ENCODE measurements at places on chromosomes 13 and 19. TPM values are rescaled to one million over a fixed set of nuclear protein-coding genes. Genes with fewer than 3 reads are reported as not detected.

Gene CFD
- 133 TPM for total RNA-seq

Gene IRGC
- not detected for total RNA-seq

GRCh38 chr19:35708391-35708790 is 4.0 kb downstream of the ZBTB32 start:
- no peak for DNase-seq

DNA sequence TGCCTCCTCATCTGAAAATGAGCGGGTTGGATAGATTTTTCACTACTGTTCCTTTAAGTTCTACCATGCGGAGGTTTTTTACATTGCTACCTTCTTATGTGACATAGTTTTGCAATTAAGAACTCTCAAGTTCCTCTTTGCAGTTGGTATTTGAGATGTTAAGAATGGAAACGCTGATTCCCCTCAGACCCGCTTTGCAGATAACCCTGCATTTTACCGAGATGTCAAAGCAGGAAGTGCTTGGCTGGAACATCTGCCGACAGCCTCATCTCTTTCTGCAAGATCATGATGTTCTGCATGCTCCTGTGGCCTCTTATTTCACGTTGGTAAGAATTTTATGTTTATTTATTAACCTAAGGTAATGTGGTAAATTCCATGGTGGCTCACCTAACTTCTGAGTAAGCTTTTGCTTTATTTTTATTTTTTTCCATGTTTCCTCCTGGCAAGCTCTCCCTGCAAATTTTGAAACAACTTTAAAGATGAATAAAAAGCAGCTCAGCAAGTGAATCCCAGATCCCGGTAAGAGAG is 22.5 kb downstream of the PABPC3 start:
- DNase-seq, result no peak

Gene FXYD3
- total RNA-seq, result 139 TPM

- DNase-seq, result no peak
These were observed 6.1 kb downstream of the APLP1 start for GRCh38 chr19:35874392-35874930.

DNA sequence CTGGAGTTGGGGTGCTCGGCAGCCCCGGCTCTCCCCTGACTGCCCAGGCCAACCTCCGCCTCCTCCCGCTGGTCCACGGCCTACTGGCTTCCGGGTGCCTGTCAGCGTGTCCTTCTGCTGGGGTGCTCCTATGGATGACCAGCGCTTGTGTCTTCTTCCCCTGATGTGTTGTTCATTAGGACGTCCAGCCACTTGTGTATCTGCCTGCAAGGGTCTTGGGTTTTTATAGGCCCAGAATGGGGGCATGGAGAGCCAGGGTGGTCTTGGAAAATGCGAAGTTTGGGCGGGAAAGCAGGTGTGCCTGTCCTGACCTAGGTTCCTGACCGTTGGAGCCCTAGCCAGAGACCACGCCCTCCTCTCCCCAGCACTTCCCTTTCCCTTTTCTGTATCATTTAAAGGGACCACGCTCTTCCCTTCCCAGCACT is 139.8 kb downstream of the SLITRK5 start:
- DNase-seq, result no peak

DNA sequence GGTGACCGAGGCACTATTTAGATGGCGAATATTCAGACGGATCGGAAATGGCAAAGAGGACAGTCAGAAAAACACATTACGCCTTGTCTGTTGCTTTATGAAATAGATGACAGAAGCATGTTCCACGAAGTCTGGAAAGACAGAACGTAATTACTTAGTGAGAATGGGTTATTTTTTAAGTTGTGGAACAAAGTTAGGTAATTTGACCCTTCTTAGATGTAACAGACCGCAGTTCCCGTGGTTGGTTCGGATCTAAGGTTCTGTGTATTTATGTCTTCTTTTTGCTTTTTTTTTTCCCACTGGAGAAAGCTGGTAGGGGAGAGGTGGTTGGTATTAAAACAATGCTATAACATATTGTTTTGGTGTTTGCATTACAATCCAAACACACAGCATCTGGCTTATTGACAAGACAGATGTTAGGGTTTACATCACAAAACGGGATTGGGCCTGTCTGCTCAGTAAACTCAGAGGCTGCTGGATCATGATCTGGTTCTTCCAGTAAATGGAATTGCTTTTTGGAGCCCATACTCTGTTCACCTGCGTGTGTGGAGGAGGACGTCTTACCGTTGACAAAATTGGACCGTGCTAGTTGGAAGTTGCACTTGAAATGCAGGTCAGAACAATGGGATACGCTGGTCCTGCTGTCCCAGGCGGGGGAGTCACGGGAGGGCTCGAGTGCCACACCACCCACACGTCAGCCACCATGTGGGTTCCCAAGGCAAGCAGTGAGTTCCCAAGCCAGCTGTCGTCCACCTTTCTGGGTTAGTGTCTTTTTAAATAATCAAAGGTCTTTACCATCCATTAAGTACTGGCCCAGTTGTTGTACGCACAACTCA is 13.8 kb downstream of the ATP11A start:
- no peak for DNase-seq

Gene CBARP
- 1.1 TPM for total RNA-seq

GRCh38 chr13:110555601-110556223 is 5.8 kb downstream of the RAB20 start:
- DNase-seq, result peak; percentile 82

DNA sequence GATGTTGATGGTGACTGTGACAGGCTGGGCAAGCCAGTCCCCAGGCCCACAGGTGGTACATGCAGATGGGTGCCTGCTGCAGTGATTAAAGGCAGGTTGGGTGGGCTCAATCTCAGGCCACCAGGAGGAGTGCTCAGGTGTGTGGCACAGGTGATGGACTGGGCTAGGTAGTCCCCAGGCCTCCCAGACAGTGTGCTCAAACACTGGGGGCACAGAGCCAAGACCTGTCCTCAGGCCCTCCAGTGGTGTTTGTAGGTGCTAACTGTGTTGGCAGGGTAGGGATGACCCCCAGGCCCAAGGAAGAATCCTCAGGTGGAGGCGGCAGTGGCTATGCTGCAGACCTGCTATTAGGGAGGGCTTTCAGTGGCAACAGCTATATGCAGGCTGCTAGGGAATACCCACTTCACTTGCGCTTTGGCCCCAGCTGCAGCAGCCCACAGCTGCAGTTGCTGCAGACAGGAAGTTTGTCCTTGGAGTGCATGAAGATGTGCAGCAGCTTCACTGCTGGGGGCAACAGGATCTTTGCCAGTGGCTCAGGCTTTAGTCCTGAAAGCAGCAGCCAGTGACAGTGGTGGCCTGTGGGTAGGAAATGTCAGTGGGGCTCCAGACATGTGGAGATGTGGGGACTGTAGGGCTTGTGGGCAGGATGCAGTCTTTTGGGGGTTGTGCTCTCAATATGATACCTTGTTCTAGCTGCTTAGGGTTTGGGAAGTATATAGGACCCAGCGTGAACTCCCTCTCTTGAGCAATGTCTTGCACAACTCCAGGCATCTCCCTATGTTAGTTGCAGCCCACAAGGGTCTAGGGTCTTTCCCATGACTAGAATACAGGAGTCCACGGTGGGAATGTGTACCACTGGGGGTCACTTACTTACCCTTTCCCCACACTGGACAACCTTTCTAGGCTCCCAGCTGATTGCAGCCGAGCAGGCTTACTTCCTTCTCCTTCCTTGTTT is 54.1 kb upstream of the MLNR start:
- DNase-seq, result no peak

Gene LHB
- not detected for total RNA-seq

DNA sequence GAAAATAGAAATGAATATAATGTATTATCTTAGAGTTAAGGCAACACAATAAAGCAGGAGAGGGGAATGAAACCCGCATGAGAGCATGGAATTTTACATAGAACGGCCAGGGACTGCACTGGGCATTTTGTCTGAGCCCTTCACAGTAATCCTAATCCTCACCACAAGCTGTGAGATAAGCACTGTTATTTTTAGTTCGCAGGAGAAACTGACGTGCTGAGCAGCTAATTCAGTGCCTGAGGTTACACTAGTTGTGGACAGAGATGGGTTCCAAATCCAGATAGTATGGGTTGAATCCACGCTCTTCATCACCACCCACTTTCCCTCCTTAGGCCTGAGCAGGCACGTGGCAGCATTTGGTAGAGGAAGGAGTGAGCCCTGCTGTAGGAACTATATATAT is 24.8 kb upstream of the ZNF527 start:
- no peak for DNase-seq

- DNase-seq, result no peak
These were observed 729.9 kb downstream of the DACH1 start for GRCh38 chr13:71137101-71137500.

DNA sequence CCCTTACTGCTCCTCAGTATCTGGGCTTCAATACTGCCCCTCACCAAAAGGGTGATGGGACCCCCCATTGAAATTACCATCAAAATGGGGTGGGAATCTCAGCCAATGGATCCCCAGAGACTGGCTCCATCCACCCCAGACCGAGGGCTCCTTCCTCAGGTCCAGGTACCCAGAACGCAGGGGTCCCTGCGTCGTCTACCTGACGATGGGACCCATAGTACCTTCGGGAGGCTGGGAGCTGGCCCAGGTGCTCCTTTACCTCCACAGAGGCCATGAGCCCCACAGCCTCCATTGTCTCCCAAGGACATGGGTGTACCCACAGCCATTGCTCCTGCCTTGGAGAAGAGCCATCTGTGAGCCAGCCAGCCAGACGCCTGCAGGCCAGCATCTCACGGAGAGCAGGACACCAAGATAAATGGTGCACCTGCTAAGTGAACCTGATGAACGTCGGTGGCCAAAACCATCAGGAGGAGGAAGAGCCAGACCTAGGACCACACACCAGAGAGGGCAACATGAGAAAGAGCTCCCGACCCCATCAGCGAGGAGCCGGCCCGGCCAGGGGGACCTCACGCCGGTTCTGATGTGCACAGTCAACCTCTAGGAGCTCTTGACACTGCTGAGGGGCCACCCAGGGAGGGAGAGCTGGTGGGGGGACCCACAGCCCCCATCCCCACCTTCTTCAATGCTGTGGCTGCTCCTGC is 156.8 kb upstream of the SOX1 start:
- DNase-seq, result peak; percentile 9

Gene TLE5
- 629 TPM for total RNA-seq

Gene NRTN
- 6.2 TPM for total RNA-seq

- DNase-seq, result no peak
These were observed 11.0 kb downstream of the MEIS3 start for GRCh38 chr19:47408156-47408938.

GRCh38 chr19:8609279-8610040 is 1.1 kb downstream of the ADAMTS10 start:
- peak; percentile 30 for DNase-seq

GRCh38 chr19:54325194-54325621 is 12.2 kb upstream of the LILRA5 start:
- DNase-seq, result peak; percentile 53

DNA sequence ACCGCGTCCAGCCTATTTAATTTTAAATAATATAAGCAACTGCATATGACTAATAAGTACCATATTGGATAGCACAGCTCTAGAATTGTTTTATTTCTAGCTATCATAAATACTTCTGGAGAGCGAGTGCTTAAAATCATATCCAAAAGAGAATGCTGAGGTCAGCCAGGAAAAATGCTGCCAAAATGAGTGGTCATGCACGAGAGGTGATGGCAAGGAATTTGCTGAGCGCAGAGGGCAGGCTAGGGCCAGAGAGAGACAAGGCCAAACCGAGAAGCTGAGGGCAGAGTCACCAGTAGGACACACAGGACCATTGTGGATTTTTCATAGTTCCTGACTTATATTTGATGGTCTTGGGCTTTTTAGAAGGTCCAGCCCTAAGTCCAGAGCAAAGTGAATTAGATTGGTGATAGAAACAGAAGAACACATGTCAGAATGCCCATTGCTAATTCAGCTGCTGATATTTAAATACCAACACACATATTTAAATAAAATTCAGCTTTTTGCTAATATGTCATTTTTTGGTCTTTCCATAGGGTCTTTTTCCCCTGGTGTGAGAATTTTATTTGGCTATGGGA is 33.6 kb upstream of the UBL3 start:
- no peak for DNase-seq

DNA sequence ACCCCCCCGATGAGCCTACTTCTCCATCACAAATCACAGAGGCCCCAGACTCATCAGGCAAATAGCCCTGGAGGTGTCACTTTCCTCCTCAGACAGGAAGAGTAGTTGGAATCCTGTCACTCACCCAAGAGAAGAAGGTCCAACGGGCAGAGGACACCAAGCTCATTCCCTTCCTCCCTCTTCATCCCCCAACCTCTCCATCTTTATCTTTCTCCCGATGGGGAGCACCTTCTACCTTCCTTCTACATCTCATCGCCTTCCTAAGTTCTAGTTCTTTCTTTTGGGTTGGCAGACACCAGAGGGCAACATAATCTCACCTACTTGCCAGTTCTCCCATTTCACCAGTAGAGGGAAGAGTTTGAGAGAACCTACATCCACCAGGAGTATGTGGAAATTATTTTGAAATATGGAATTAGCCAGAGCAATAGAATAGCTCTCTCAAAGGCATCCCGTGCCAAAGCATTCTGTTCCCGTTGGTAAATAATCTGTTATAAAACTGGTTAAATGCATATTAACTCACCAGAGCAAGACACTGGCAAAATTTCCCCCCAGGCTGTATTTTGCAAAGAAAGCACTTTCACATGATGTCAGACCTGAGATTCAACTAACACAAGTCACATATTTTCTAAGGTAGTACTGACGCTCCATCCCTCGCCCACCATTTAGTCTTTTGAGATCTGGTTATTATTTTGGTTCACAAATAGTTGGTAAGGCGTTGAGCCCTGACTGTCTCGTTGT is 55.0 kb downstream of the ZIC5 start:
- peak; percentile 33 for DNase-seq

Gene HIF3A
- 52.0 TPM for total RNA-seq

- DNase-seq, result no peak
These were observed 81.6 kb downstream of the CHST8 start for GRCh38 chr19:33703438-33703750.

- no peak for DNase-seq
These were observed 26.2 kb upstream of the TMEM160 start for GRCh38 chr19:47074621-47075020.

DNA sequence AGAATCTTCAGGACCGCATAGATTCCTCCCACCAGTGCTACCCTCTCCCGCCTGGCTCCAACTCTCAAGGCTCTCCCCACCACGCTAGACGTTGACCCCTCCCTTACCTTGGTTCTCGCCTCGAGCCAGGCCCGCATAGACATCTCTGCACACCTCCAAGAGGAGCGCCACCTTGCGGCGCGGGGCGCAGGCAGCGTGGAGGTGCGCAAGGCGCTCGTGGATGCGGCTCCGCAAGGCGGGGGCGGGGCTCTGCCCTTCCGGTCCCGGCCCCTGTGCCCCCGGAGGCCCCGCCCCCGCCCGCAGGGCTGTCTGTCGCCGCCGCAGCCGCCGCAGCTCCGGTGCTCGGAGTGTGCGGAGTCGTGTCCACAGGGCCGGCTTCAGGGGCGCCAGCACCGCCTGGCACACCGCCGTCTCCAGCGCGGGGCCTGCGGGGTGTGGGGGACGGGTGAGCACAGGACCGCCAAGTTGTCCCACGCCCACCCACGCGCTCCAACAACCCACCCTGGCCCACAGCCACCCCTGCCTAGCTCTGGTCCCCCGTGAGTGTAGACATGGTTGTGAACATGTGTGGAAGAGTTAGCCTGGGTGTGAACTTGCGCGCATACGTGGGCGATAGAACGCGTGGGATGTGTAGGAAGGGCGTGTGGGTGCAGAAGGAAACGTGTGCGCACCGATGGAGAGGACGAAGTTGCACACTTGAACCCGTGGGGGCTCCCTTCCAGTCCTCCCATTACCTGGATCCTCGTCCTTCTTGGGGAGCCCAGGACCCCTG is 8.1 kb downstream of the RINL start:
- DNase-seq, result peak; percentile 82
